Activated CD4-positive, alpha-beta T cell treated with anti-CD3 and anti-CD28 coated beads, Interleukin-2, amount 50 U/mL, for 4 hours (primary cell): ENCODE measurements at places on chromosomes 1 and 21.

DNA sequence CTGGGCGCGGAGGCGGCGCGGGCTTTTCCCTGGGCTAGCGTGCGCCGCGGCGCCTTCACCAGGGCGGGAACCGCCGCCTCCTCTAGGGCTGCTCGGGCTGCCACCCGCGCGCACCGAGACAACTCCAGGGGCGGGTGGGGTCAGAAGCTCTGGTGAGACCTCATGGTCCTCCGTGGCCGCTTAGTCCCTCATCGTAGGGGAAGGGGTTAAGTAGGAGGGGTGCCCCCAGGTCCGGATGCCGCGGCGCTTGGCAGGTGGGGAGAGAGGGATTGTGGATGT is 559 bp downstream of the SERTAD4 start:
- DNase-seq, result no peak

- DNase-seq, result no peak
Observed at GRCh38 chr1:230661976-230662375, 19.7 kb downstream of the COG2 start.

GRCh38 chr1:39788758-39789570 is at the start of gene BMP8B:
Gene BMP8B (minus strand): TSS chr1:39788865. CDS start chr1:39788485, 380 bp downstream.
- DNase-seq, result no peak

DNA sequence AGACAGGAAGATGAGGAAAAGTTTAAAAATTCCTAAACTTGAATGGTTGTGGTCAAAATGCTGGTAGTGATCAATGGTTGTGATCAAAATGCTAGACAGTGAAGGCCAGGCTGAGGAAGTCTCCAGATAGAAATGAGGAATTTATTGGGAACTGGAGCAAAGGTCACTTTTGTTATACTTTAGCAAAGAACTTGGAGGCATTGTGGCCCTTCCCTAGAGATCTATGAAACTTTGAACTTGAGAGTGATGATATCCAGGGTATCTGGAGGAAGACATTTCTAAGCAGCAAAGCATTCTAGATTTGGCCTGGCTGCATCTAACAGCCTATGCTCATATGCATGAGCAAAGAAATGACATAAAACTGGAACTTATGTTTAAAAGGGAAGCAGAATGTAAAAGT is 35.5 kb upstream of the RABGAP1L start:
- no peak for DNase-seq
